ENCODE measurements at places on chromosomes 1 and 21.

- no peak overlapping the region for H3K27ac ChIP-seq
- DNase-seq = no peak
These were observed 342.2 kb downstream of the OMA1 start for GRCh38 chr1:58204284-58204683.

- H3K36me3 ChIP-seq = no peaks in the 10 kb centered on the region
- no peak for DNase-seq
- no peak overlapping the region for H3K4me3 ChIP-seq
- H3K4me1 ChIP-seq = no peaks in the 10 kb centered on the region
- no peaks in the 10 kb centered on the region for H3K27me3 ChIP-seq
These were observed 51.0 kb downstream of the C4BPA start for GRCh38 chr1:207155028-207155427.

DNA sequence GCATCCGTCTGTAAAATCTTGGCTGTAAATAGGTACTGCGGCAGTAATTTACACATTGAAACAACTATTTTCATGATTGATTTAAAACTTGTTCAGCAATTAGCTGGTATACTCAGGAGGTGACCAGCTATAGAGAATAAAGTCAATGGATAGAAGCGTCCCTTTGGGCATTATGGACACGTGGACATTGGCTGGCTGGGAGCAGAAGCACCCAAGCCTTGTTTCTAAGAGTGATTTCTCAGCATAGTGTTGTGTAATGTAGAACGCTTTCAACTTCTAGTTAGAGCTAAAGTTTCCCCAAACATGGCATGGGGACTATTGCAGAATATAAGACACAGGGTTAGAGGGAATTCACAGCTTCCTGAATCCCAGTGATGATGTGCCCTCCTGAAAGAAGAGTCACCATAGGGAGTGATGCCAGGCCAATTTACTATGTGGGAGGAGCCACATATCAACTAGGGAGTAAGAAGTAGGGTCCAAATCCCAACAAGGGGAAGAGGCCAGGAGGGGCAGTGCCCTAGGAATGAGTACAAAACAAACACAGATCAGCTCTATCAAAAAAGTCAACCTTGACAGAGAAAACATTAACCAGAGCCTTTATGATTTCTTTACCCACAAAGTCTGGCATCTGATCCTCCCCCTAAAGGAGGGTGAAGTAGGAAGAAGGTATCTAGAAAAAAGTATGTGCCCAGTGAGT is 92.7 kb downstream of the SUSD4 start:
- no peak overlapping the region for H3K4me3 ChIP-seq
- no peak overlapping the region for H3K27ac ChIP-seq
- no peaks in the 10 kb centered on the region for H3K4me1 ChIP-seq
- H3K27me3 ChIP-seq = no peaks in the 10 kb centered on the region

- no peaks in the 10 kb centered on the region for H3K27me3 ChIP-seq
- DNase-seq = no peak
- no peaks in the 10 kb centered on the region for H3K36me3 ChIP-seq
- H3K27ac ChIP-seq = no peak overlapping the region
- H3K4me3 ChIP-seq = no peak overlapping the region
These were observed 372.3 kb downstream of the USP25 start for GRCh38 chr21:16102113-16102512.

DNA sequence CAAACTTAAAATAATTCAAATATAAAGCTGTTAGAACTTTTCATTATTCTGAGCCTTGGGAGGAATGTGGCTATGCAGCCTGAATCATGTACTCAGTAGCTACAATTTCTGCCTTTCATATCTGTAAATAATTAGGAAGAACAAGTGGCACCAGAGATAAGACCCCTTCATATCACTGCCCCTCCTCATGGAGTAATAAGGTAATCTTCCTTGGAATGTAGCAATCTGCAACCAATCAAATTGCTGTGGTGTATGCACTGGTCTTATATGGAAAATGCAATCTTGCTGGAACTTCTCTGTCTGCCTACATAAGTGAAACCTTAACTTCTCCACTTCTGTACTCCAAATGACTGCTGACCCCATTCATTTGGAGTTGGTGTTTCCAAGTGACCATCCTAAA is 104.4 kb upstream of the VANGL1 start:
- H3K27ac ChIP-seq = no peak overlapping the region
- H3K36me3 ChIP-seq = no peaks in the 10 kb centered on the region
- H3K4me3 ChIP-seq = no peak overlapping the region
- no peaks in the 10 kb centered on the region for H3K27me3 ChIP-seq
- peaks cover 22% of the 10 kb centered on the region for H3K4me1 ChIP-seq
- no peak for DNase-seq

DNA sequence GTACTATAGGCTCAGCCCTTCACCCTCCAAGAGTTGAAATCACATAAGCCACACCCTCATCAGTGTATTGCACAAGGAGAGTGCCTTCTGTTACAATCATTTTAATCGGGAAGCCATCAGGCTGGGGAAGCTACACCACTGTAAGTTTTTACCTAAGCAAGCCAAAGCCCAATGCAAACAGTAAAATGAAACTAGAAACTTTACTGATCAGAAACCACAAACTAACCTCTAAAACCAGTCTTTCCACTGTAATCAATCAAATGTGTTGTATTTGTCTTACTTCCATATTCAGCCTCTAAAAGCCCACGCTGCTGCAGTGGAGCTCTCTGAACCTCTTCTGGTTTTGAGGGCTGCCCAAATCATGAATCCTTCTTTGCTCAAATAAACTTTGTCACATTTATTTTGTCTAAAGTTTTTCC is 26.2 kb downstream of the CAPN8 start:
- H3K36me3 ChIP-seq = no peaks in the 10 kb centered on the region
- H3K27ac ChIP-seq = no peak overlapping the region
- no peaks in the 10 kb centered on the region for H3K4me1 ChIP-seq
- H3K4me3 ChIP-seq = no peak overlapping the region
- H3K27me3 ChIP-seq = peaks cover 12% of the 10 kb centered on the region
- no peak for DNase-seq

DNA sequence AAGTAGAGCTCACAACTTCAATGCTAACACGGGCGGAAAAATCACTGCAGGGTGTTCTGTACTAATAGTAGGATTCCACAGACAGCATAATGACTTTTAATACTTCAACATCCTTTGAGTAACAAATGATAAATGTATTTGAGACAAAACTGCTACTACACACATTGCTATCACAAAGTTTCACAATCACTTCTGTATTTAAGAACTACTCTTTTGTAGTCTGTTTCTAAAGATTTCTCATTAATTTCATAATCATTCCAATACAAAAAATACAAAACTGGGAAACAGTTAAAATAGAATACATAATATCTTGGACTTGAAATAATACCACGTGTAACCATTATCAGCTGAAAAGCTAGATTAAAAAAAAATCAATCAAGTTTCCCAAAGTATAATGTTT is 2.7 kb downstream of the HMGN1 start:
- no peak overlapping the region for H3K4me3 ChIP-seq
- no peak overlapping the region for H3K27ac ChIP-seq
- H3K27me3 ChIP-seq = no peaks in the 10 kb centered on the region
- H3K4me1 ChIP-seq = peaks cover 22% of the 10 kb centered on the region
- H3K36me3 ChIP-seq = peaks cover 71% of the 10 kb centered on the region

- no peak overlapping the region for H3K4me3 ChIP-seq
- DNase-seq = no peak
- no peaks in the 10 kb centered on the region for H3K36me3 ChIP-seq
- H3K4me1 ChIP-seq = no peaks in the 10 kb centered on the region
These were observed 105.8 kb downstream of the MRPL39 start for GRCh38 chr21:25501462-25501861.

DNA sequence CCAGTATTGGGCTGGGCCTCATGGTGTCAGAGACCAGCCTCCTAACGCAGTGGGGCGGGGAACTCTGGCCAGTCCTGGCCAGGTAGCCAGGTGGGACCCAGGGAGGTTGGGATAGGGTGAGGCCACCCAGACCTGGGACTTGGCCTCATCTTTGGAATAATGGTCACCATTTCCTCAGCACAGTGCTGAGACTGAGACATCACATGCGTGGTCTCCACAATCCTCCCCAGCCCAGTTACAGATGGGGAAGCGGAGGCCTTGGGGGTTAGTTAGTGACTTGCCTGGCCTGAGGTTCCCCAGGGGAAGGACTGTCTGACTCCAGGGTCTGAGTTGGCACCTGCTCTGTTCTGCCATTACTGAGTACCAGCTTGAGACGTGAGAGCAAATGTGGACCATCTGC is 77.9 kb upstream of the CASZ1 start:
- no peaks in the 10 kb centered on the region for H3K4me1 ChIP-seq
- no peak overlapping the region for H3K4me3 ChIP-seq
- no peaks in the 10 kb centered on the region for H3K36me3 ChIP-seq
- no peak overlapping the region for H3K27ac ChIP-seq
- H3K27me3 ChIP-seq = peaks cover 14% of the 10 kb centered on the region

DNA sequence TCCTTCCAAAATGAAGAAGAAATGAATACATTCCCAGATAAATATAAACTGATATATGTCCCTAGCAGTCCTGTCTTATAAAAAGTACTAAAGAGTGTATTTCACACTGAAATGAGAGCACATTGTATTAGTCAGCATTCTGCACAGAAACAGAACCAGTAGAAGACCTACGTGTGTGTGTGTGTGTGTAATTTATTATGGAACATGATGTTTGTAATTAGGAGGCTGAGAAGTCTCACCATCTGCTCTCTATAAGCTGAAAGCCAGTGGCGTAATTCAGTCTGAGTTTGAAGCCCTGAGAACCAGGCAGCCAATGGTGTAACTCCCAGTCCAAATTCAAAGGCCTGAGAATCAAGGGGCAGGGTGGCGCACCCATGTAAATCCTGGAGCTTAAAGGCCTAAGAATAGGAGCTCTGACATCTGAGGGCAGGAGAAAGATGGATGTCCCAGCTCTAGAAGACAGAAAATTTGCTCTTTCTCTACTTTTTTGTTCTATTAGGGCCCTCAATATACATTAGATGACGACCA is 146.5 kb upstream of the LYPLAL1 start:
- no peak overlapping the region for H3K4me3 ChIP-seq
- no peaks in the 10 kb centered on the region for H3K36me3 ChIP-seq
- H3K27ac ChIP-seq = no peak overlapping the region
- H3K27me3 ChIP-seq = no peaks in the 10 kb centered on the region
- 0 out of 2 replicates have a peak, but pooled peaks cover 4% of the 10 kb centered on the region for H3K4me1 ChIP-seq
- DNase-seq = no peak

GRCh38 chr1:172732427-172732826 is 73.5 kb downstream of the FASLG start:
- H3K27me3 ChIP-seq = peaks cover 4% of the 10 kb centered on the region
- no peaks in the 10 kb centered on the region for H3K4me1 ChIP-seq
- H3K36me3 ChIP-seq = no peaks in the 10 kb centered on the region
- no peak overlapping the region for H3K4me3 ChIP-seq
- H3K27ac ChIP-seq = no peak overlapping the region
- no peak for DNase-seq

DNA sequence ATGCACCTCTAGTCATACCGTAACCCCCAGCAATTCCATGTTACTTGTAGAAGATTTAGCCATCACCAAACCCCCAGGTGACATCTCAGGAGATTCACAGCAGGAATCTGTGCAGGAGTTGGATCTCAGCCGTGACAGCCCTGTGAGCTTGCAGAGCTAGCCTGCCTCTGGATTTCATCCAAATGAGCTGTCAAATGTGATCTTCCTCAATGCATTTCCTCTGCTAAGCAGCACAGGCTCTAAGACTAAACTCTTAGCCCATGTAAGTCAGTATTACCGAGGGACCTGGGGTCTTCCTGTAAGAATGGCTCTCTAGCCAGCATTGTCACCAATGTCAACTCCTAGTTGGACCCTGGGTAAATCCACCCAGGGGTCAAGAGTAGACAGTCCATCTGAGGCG is 41.7 kb downstream of the UMODL1 start:
- DNase-seq = no peak
- no peak overlapping the region for H3K4me3 ChIP-seq
- no peaks in the 10 kb centered on the region for H3K36me3 ChIP-seq
- H3K4me1 ChIP-seq = peaks cover 10% of the 10 kb centered on the region
- no peak overlapping the region for H3K27ac ChIP-seq

DNA sequence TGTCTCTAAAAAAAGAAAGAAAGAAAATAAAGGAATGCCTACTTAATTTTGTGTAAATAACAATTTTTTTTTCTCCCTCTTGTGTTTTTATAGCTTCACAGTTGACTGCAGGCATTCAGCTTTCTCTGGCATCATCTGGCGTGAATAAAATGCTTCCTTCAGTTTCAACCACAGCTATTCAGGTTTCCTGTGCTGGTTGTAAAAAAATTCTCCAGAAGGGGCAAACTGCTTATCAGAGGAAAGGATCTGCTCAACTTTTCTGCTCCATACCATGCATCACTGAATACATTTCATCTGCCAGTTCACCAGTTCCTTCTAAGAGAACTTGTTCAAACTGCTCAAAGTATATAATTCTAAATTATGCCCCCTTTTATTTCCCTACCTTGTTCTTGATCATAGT is 18.0 kb downstream of the ZMYM1 start:
- no peaks in the 10 kb centered on the region for H3K27me3 ChIP-seq
- no peak overlapping the region for H3K27ac ChIP-seq
- no peak overlapping the region for H3K4me3 ChIP-seq
- peaks cover 78% of the 10 kb centered on the region for H3K36me3 ChIP-seq
- no peak for DNase-seq

DNA sequence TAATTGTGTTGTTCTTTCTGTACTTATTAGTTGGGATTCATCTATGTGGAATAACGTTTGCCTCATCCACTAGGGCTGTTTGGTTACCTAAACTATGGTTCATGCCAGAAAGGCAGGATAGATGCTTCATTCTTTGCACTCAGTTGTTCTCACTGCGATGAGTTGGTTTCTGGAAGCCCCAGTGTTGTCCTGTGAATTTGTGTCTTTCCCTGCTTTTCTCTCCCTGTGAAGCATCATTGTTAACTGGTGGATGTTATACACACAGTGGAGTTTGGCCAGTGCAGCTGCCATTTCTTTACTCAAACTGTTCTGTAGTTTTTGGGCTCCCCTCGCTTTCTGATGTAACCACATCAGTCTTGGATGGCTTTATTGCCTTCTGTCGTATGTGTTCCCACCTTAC is 143.6 kb upstream of the COL6A1 start:
- no peak for DNase-seq
- H3K27ac ChIP-seq = no peak overlapping the region
- no peak overlapping the region for H3K4me3 ChIP-seq
- peaks cover 17% of the 10 kb centered on the region for H3K4me1 ChIP-seq
- no peaks in the 10 kb centered on the region for H3K36me3 ChIP-seq
- H3K27me3 ChIP-seq = no peaks in the 10 kb centered on the region

DNA sequence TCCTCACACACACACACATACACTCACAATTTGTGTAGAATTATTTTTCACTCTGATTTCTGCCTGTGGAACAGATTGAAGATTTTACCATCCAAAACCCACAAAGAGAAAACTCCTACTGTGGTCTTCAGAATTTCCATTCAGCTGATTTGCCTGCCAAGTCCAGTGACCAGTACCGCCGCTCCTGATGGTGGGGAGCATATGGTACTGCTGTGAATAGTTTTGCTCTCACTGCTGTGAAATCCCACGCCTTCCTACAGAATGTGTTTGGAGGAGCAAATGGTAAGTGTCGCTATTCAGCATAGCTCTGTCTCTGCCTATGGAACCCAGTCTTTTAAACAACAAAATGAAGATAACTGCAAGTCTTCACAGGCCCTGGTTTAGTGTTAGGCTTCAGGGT is 629.5 kb downstream of the LMO4 start:
- H3K36me3 ChIP-seq = no peaks in the 10 kb centered on the region
- H3K27ac ChIP-seq = no peak overlapping the region
- DNase-seq = no peak
- peaks cover 28% of the 10 kb centered on the region for H3K4me1 ChIP-seq

GRCh38 chr1:57889676-57890320 is 465.9 kb upstream of the DAB1 start:
- H3K27ac ChIP-seq = no peak overlapping the region
- no peak overlapping the region for H3K4me3 ChIP-seq
- no peaks in the 10 kb centered on the region for H3K4me1 ChIP-seq
- H3K36me3 ChIP-seq = no peaks in the 10 kb centered on the region
- H3K27me3 ChIP-seq = no peaks in the 10 kb centered on the region
- no peak for DNase-seq
